ENCODE measurements at places on chromosomes 7 and 10.

DNA sequence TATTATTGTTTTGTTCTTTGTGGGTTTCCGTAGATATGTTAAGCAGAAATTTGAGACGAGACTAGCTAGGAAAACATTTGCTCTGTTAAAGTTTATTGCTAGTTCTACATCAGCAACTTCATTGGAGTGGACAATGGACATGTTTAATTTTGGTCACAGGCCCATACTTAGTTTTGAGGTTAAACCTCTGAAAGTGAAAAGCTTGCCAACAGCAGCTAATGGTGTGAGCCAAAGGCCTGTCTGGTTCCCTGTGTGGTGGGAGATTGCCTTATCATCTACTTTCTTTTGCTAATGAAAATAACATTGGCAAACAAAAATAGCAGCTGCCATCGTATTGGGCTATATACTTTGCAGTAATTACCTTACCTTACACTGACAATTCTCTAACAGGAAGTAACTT, 388.4 kb upstream of the FZD8 start:
- DNase-seq: no peak

- DNase-seq: no peak
These were observed 15.7 kb upstream of the PFKP start for GRCh38 chr10:3051692-3052091.

- DNase-seq: peak; percentile 65
These were observed 208.8 kb upstream of the HPS1 start for GRCh38 chr10:98655492-98655891.

GRCh38 chr7:30159698-30160143, 24.9 kb downstream of the MTURN start:
- DNase-seq: peak; percentile 88

- no peak for DNase-seq
These were observed 381.9 kb downstream of the OTUD1 start for GRCh38 chr10:23820792-23821191.

DNA sequence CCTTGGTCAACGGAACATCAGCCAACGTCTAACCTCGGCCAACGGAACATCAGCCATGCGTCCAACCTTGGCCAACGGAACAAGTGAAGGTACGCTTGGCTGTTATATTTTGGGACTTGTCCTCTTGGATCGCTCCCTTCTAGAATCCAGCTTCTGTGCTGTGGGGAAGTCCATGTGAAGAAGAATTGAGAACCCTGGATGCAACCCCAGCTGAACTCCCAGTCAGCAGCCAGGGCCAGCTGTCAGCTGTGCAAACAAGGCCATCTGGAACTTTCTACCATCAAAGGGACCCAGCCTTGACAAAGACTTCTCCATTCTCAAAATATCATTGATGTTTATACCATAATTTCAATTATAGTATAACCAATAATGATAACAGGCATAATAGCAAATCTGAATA, 43.3 kb upstream of the ITGA8 start:
- DNase-seq: no peak

- DNase-seq: peak; percentile 95
These were observed 23.3 kb upstream of the SMARCD3 start for GRCh38 chr7:151271699-151272355.

GRCh38 chr7:126065766-126066165, 1136.1 kb upstream of the POT1 start:
- DNase-seq: no peak

DNA sequence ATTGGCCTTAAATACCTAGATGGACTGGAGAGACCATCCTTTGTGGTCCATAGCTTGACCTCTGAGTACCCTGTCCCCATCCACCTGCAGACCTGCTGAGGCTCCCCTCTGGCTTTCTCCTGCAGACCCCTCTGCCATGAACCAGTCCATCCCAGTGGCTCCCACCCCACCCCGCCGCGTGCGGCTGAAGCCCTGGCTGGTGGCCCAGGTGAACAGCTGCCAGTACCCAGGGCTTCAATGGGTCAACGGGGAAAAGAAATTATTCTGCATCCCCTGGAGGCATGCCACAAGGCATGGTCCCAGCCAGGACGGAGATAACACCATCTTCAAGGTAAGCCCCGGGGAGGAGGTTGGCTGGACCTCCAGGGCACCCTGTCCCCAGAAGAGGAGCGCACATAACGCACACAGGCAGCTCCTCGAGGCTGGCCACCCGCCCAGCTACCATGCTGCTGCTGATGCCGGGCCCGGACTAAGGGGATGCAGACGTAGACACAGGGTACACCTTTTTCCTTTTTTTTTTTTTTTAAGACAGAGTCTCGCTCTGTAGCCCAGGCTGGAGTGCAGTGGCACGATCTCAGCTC, 4.3 kb downstream of the IRF5 start:
- no peak for DNase-seq

GRCh38 chr7:108076156-108076555, 54.0 kb downstream of the LAMB4 start:
- no peak for DNase-seq

- DNase-seq: no peak
These were observed 649.4 kb upstream of the MGMT start for GRCh38 chr10:128817636-128818035.

GRCh38 chr10:75108684-75109458, 2.6 kb upstream of the SAMD8 start:
- DNase-seq: peak; percentile 36

DNA sequence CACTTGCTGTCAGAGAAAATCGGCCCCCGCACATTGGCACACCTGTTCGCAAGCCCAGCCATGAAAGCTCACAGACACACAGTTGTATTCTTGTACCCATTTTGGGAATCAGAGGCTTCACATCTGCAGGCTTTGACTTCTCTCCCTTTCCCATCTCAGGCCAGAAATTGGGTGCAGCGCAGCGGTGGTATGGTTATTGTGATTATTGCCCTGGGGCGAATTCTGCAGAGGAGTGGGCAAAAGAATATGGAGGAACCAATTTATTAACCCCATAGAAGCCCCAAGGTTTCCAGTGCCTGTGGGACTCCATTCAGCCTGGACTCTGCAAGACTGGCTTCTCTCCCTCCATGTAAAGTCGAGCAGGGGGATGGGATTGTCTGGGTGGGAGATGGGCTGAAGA, 14.0 kb downstream of the TLX1 start:
- no peak for DNase-seq

DNA sequence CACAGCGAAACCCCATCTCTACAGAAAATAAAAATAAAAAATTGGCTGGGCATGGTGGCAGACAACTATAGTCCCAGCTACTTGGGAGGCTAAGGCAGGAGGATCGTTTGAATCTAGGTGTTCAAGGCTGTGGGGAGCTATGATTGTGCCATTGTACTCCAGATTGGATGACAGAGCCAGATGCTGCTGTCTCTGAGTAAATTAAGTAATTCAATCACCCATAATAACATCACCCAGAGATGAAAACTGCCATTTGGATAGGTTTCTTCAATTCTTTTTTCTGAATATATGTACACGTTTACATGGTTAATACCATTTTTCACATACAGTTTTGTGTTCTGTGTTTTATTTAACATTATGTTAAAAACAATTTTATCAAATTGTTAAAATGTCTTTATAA, 79.3 kb downstream of the WIPF3 start:
- no peak for DNase-seq

GRCh38 chr10:113093188-113094113, 143.4 kb downstream of the TCF7L2 start:
- DNase-seq: peak; percentile 54

- peak; percentile 68 for DNase-seq
These were observed 24.8 kb downstream of the INPP5F start for GRCh38 chr10:119750391-119751230.

DNA sequence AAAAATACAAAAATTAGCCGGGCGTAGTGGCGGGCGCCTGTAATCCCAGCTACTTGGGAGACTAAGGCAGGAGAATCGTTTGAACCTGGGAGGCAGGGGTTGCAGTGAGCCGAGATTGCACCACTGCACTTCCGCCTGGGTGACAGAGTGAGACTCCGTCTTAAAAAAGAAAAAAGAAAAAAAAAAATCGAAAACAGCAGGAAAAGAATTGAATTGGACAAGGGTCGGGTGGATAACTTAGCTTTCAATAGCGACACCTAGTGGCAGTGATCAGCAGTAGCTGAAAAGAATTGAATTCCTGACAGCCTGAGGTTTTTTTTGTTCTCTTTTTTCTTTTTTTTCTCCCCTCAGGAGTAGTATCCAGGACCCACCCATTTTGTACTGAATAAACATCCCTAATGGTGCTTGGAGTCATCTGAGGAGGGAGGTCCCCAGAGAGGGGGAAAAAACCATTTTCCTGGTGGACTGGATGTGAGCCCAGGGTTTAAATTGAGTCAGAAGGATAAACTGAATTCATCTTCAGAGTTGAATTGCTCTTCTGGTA, 55.1 kb downstream of the CYCS start:
- DNase-seq: peak; percentile 65

DNA sequence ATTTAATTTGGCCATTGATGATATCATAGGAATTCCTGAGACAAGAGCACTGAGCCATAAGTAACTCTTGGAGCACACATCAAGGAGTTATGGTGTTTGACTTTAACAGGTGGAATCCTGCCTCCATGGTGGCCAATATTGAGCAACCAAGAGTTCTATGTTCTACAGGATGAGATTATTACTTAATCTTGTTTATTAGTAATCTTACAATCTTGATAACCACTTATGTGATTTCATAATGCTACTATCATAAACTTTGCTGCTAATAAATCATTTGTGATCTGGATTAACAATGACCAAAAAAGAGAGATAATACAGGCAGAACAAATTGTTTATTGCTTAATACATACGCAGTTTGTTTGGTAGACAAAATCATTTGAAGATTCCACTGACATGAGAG, 27.5 kb upstream of the PDK4 start:
- no peak for DNase-seq

- no peak for DNase-seq
These were observed 64.6 kb upstream of the FZD1 start for GRCh38 chr7:91199601-91200000.

DNA sequence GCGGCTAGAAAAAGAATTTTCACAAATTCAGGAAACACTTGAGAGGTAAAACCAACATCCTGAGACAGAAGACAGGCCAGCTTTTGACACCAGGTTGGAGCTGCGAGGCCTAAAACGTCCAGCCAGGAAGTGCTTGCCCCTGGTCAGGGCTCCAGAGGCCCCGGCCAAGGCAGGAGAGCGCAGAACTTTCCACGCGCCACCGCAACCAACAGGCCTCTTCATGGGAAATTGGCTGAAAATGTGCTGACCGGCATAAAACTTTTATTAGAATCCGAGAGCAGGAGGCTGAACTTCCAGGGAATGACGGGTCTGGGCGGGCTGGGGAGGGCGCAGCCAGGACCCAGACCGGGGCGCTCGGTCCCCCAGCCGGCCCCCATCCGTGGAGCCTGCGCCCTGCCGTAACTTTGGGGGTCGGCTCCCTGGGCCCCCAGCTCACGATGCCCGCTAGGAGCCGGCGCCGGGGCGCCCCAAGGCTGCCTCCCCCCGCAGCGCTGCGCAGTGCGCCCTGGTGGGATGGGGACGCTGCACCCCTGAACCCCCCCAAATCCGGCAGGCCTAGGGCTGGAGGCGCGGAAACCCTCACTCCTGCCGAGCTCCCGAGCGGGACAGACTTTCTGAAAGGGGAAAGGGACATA, 414.0 kb upstream of the MKI67 start:
- no peak for DNase-seq

DNA sequence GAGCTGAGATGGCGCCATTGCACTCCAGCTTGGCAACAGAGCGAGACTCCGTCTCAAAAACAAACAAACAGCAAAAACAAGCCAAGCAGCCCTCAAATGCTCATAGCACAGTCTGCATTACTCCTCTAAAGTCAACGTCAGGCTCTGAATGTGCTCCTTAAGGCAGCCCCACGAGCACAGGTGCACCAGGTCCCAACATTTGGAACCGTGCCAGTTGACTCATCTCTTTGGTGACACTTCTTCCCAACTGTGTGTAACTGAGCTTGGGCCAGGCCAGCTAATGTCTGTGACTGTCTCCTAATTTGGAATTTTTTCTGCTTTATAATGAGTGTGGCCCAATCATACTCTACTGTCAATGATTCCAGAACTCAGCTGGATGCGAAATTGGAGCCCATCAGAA, 66.3 kb upstream of the EFCAB10 start:
- no peak for DNase-seq

- DNase-seq: no peak
These were observed 64.8 kb upstream of the CAPZA2 start for GRCh38 chr7:116797612-116798011.

GRCh38 chr7:50418526-50419290, 31.4 kb downstream of the FIGNL1 start:
- no peak for DNase-seq

DNA sequence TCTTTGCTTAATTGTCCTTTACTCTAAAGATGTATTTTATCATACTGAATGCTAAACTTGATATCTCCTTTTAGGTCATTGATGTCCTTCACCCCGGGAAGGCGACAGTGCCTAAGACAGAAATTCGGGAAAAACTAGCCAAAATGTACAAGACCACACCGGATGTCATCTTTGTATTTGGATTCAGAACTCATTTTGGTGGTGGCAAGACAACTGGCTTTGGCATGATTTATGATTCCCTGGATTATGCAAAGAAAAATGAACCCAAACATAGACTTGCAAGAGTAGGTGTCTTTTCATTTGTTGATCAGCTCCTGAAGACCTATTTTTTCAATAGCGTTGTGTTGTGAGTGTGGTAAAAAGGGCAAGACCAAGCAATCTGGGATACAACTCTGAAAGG, 1.8 kb downstream of the RPS24 start:
- no peak for DNase-seq

- no peak for DNase-seq
These were observed 21.5 kb downstream of the MACROH2A2 start for GRCh38 chr10:70074165-70074564.

DNA sequence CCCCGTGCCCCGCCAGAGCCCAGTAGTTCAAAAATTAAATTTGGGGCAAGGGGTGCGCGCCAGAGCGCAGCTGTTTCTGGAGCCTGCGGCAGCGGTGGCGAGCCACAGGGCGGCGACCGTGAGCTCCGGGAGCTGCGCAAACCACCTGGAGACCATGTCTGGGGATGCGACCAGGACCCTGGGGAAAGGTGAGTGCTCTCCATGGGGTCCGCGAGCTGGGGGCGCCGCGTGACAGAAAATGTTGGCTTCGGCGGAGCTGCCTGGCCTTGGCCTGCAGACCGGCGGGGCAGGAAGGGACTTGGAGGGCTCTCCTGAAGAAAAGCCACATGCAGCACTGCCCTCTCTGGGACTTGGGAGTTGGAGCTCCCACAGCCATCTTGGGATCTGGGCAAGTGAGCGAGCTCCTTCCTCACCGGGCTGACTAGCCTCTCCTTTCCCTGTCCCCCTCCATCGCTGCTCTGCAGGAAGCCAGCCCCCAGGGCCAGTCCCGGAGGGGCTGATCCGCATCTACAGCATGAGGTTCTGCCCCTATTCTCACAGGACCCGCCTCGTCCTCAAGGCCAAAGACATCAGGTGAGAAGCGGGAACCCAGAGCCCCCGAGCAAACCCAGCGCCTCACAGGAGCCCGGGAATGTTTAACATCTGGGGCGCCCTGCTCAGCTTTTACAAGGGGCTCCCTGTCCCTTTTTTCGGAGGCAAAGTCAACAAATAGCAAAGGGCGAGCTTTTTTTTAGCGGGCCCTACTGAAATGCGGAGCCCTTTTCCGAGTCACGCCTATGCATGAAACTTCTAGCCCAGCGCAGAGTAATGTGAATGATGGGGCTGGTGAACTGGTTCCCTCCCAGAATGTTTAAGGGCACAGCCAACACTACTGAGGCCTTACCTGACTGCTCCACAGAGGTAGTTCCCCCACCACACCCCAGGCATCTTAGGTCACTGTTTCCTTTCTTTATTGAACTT, 6.1 kb downstream of the GSTO2 start:
- no peak for DNase-seq

Measured in inflammatory macrophage treated with lipopolysaccharide for 4 hours (primary cell).